SIG-M5 (cell line): ENCODE measurements at places on chromosomes 6 and 20.

DNA sequence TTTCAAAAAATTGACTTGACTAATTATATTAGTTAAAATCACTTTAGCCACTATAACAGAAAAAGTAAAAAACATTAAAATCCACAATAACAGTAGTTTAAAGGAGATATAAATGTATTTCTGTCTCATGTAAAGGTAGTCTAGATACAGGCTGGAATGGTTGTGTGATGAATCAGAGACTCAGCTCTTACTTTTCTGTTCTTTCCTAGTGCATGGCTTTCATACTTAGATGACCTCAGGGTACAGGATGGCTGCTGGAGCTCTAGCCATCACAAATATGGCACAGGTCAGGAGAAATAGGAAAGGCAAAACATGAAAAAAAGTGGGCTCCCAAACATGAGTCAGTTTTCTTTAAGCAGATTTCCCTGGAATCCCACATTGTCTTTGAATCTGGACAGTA is 157.7 kb upstream of the FLRT3 start:
- DNase-seq = no peak

DNA sequence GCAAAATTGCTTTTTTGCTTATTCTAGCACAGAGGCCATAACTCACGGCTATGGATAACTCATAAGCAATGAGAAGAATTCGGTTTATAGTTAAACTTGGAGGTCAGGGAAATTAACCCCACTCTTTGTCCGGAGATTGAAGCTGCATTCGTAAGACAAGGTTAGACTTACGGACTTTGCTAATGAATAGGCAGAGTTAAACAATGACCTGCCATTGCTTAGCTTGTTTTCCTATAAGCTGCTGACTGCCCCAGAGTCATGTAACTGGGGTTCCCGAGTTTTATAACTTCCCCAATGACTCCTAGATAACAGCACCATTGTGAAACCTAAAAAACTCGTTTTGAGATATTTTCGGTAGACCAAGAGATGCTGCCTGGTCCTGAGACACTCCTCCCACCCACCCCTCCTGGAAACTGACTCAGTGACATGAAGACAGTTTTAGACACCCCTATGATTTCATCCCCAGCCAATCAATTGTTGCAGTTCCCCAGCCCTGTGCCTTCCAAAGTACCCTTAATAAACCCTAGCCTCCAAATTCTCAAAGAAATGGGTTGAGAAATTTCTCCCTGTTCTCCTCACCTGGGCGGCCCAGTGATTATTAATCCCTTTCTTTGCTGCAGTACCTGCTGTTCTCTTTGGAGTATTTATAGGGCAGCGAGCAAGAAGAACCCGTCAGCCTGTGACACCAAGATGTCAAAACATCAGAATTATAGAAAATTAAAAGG is 33.1 kb upstream of the MCUR1 start:
- no peak for DNase-seq

GRCh38 chr6:113039005-113039404 is 691.9 kb downstream of the RFPL4B start:
- DNase-seq = no peak

DNA sequence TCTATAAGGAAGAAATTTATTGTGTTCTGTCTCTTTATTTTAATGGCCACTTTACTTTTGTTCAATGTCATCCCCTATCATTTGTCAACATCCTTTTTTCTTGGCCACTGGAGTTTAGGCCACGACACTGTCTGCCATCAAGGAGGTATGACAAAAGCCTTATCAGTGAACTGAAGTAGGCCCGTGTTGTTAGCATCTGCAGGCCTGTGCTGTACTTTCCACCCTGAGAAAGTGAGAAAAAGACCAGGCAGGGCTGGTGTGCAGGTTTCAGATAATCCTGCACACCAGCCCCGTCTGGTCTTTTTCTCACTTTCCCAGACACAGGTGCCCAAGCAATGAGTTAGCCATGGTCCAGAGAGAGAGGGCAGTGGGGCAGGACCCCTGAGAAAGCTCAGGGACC is 57.6 kb downstream of the GOPC start:
- no peak for DNase-seq

- DNase-seq = no peak
Observed at GRCh38 chr6:121399966-121400365, 35.5 kb upstream of the GJA1 start.

DNA sequence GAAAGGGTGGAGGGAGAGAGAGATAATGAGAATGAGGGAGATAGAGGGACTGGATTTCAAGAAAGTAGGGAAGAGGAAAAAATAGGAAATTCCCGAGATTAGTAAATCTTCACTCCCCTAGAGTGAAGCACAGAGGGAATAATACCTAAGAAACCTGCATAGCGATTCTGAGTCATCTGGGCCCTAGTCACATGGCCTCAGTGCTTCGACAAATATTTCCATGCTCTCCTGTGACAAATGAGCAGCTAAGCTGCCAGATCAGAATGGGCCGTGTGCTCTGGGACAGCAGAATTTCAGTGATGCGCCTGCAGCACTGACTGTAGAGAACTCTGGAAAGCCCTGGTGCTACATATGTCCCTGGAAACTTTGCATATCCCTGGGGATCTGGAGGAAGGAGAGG is 48.6 kb upstream of the GRIK2 start:
- DNase-seq = no peak

DNA sequence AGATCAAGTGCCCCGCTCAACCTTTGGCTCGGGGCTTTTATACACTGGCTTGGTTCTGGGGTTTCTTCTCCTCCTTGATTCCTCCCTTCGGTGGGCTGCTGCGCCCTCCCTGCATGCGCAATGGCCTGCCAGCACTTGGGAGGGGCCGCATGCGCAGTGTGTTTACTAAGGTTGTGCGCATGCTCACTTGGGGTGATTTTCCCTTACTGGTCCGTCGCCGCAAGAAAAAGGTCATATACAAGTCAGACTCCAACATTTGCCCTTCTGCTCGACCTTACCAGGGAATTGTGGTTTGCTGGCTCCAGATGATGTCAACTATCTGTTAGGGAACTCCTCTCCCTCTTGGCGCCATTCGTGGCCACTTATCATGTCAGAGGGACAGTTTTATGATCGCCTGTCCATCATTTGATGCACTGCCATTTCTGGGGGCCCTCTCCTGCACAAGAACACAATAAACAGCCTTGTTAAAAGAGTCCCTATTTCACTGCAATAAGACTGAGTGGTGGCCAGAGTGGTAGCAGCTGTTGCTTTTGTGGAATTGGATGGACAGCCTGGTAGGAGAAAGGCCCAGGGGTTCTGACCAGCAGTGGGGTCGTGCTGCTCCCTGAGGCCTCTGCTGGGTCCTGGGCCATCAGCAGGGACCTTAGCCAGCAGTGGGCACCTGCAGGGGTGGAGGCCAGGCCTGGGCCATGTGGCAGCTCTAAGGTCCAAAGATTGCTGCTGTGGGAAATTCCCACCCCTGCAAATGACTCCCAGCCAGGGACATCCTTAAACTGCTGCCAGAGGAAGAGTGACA is 2.8 kb upstream of the LBP start:
- DNase-seq = no peak

- no peak for DNase-seq
Observed at GRCh38 chr6:83092756-83093399, 25.4 kb downstream of the DOP1A start.

DNA sequence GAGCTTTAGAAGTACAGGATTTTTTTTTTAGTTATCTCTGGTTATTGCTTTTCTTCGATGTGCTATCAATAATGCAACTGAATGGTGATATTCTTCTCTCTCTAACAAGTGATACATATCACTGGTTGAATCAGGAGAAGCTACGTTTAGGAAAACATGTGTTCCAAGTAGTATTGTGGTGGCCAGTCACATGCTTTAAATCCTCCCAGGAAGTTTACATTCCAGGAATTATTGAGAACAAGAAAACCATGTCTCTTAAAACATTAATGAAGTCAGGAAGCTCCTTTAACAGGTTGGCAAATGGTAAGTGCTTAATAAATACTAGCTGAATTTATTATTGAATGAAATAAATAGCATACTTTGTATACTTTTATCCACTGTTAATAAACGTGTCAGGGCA is 371.1 kb downstream of the BCKDHB start:
- DNase-seq = no peak

GRCh38 chr6:5427586-5427985 is 166.3 kb downstream of the FARS2 start:
- no peak for DNase-seq

DNA sequence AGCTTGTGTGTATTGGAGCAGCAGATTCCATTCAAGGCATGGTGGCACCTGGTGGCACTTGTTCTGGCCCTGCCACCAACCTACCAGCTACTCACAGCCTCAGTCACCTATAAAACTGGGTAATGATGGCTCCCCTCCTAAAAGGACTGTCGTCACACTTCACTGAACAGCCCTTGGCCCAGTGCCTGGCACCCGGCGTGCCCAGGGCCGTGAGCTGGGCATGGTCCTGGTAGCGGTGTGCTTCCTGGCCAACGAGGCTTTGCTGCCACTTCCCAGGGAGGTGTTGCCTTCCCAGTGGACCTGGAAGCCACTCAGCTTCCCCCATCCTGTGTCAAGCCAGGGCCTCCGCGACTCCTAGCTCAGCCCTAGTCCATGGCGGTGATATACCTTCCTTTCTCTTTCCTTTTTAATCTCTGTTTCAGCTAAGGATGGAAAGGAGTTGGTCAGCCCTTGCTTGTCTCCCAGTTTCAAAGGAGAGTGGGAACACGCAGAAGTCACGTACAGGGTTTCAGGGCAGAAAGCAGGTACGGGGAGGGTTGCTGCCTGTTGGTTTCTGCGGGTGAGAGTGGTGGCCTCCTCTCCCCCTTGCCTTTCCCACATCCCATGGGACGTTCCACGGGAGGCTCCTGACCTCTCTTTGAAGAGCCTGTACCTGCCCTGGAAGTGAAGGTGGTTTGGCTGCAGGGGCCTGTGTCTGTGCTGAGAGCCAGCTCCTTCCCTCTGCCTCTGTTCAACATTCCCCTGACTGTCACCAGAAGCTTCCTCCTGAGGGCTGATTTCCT is 25.5 kb downstream of the ENTPD6 start:
- DNase-seq = no peak

GRCh38 chr20:3923818-3924217 is 34.6 kb downstream of the PANK2 start:
- no peak for DNase-seq

DNA sequence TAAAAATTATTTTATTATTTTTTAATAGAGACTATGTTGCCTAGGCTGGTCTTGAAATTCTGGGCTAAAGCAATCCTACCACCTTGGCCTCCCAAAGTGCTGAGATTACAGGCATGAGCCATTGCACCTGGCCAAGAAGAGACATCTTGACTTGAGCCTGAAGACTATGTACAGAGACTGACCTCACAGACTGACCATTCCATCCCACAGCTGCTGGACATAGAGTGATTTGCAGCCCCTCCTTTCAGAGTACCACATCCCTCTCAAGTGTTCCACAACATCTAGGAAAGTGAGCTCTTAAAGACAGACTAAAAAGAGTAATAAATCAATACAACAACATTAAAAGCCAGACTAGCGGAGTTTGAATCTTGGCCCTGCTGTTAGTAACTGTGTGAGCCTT is 39.0 kb downstream of the RNF8 start:
- no peak for DNase-seq

DNA sequence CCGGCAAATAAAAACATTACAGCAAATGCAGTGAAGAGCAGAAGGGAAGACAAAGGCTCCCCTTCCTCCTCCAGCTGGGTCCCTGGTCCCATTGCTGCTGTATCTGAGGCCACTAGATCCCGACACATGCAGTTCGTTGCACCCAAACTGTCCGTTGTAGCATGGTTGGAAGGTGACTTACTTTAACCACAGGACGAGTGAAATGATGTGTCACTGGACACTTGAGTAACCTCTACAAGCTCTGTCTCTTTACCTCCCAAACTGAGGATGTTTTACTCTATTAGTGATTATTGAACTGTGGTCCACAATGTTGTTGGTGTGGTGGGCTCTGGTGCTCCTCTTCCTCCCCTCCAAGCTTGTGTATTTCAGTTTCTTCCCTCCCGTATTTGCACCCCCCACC is 46.2 kb upstream of the ARMH2 start:
- DNase-seq = no peak

DNA sequence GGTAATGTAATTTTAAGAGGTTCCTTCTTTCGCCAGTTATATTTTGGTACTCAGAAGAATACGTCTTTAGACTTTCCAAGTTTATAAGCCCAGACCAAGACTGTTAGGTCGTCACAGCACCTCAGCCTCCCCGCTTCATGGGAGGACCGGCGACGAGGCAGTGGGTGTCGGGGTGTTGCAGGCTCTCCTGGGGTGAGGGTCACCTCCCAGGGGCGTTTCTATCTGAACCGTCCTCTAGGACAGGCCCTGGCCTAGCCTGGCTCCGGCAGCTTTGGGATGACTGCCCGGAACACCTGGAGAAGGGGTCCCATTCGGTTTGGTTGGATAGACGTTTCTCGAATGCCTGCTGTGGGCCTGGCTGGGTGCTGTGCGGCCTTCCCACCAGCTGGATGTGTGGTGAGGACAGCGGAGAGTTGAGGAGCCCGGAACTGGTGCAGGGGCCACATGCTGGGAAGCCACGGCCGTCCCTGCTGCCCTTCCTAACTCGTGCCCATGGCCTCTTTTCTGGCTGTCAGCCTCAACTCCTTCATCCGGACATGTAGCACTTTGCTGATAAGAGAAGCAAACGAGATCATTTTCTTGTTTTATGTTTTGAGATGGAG is 1.1 kb downstream of the OSBPL2 start:
- DNase-seq = no peak

- DNase-seq = peak; percentile 13
Observed at GRCh38 chr6:108762394-108762793, 85.8 kb upstream of the ARMC2 start.

- no peak for DNase-seq
Observed at GRCh38 chr6:45599053-45599452, 221.3 kb upstream of the SUPT3H start.

DNA sequence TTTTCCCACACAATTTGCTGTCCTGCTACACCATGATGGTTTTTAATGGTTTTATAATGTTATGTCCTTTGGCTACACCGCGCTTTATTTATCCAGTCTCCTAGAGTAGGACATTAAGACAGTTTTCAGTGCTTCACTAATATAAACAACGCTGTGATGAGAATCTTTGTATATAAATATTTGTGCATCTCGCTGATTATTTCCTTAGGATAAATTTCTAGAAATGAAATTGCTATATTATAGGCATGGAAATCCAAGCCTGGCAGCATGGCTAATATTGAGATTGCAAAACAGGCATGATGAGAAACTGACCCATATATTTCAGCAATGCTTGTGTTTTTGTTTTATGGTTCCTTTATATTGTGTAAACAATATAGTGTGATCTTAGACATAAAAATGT is 81.4 kb upstream of the ATXN1 start:
- no peak for DNase-seq

GRCh38 chr20:12394786-12395185 is 477.1 kb downstream of the BTBD3 start:
- no peak for DNase-seq

GRCh38 chr20:3456648-3457047 is 14.2 kb upstream of the ATRN start:
- DNase-seq = no peak

GRCh38 chr20:951384-952169 is 35.4 kb upstream of the ANGPT4 start:
- DNase-seq = no peak
